Tongue (tissue), 3 donors: ENCODE measurements at places on chromosomes 12 and 14. TPM values are rescaled to one million over a fixed set of nuclear protein-coding genes. Genes with fewer than 3 reads are reported as not detected.

The RIMBP2 gene
- 0.62 TPM for total RNA-seq

DNA sequence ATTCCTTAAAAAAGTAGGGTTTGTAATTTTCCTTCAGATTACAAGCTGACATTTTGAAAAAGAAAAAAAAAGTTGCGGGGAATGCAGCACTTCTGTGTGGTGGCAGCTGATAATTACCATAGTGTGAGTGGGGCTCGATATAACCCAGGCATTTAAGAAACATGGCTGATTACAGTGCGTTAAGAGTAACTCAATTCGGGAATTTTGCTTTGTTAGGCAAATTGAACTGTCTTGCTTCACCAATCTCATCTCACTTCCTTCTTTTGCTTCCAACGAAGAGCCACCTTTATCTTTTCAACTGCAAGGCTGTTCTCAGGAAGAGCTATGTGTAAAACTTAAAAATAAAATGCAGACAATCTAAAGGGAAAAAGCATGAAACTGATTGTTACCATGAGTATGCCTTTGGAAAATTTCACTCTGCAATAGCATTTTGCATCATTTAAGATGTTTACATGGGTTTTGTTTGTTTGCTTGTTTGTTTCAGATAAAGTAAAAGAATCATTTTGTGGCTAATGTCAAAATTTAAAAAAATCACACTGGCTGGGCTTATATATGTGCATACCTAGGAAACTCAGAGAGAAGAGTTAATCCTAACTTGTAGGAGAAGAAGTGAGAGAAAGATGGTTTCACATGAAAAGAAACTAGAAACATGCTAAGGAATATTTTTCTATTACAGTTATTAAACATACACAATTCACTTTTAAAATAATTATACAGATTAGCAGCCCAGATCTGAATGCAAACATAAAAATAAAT lies 295.9 kb upstream of the ATP2B1 start:
- no peak for DNase-seq

- no peak for DNase-seq
Observed at GRCh38 chr14:60171690-60172089, 6.5 kb upstream of the DHRS7 start.

DNA sequence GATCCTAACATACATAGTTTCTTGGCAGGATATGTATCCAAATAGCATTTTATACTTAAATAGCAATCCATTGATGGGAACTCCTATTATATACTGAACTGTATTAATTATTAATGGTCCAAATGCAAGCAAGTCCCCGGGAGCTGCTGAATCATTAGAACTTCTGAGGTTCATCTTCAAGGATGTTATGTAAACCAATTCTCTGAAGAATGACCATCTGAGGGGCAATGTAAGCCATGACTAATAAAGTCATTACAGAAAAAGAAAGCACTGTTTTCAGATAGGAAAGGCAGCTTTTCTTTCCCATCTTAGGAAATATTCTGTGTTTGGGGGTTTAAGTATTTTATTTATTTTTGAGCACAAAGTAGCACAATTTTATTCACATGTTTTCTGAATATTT lies 166.1 kb upstream of the SLC16A7 start:
- no peak for DNase-seq

DNA sequence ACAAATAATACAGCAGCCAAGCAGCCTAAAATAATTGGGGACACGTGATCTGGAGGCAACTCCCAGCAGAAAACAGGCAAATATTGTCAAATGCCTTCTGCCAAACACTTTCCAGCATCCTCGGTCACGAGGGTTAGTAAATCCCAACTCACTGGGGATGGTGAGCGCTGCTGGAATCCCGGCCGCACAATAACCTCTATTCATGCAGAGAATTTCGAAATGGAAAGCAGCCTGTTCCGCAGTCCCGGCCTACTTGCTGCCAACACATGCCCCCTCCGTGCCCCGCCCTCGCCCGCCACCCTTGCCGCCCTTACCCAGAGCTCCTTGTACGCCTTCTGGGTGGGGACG lies 62.2 kb downstream of the RFX4 start:
- DNase-seq, result peak; percentile 80

- DNase-seq, result no peak
Observed at GRCh38 chr12:77058740-77059139, 6.6 kb downstream of the E2F7 start.

DNA sequence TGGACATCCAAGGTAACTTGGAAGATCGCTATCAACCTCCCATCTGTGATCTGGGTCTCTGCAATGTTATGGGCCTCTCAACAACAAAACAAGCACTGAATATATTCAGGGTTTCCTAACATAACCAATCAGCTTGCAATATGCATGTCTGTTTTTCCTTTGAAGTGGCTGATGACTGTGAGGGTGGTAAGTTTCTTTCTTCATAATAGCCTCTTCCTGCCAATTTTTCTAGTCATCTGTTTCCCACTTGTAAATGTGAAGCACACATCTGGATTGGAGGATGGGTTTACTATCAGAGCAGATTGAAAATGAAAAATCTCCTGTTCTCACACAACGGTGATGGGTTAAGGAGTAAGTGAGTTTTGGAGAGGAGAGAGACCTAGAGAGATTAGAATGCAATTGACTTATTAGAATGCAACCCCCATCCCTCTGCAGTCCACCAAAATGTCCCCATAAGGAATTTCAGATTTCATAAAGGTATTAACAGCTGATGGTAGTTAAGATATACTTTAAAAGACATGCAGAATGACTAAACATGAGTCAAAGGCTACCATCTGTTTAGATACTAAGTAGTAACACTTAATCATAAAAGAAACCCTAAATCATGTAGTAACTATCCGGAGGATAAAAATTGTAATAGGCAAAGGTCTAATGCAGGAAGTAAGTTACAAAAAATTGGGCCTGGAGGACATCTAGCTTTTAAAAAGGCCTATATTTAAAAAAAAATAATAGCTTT lies 58.4 kb upstream of the SAV1 start:
- DNase-seq, result peak; percentile 47

The AJUBA gene
- 47.2 TPM for total RNA-seq

The TDRD9 gene
- total RNA-seq, result 1.0 TPM

- DNase-seq, result no peak
Observed at GRCh38 chr14:70934502-70935134, 27.4 kb downstream of the PCNX1 start.

DNA sequence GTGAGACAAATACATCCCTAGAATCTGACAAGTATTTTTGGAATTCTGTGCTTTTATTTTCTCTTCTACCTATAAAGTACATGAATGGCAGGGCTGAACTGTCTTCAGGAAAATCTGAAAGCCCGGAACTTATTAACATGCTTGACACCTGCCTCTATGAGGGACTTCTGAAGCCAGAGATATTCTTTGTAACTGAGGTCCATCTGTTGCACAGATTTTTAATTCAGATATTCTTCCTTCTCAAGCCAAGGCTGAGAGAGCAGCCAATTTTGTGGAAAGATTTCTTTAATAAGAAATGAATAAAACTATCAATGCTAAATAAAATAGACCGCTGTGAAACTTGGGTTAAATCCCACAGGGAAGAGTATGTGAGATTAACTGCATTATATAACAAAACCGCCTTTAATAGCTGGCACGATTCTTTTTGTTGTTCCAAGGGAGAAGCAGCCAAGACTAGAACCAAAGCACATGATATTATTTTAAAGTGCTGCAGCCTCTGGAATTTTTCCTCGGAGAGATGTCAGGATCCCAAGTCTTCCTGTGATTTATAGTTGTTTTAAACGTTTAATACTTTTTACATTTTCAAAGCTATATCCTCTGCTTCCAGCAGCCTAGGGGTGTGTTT lies 148.9 kb downstream of the CRADD start:
- DNase-seq, result peak; percentile 71

DNA sequence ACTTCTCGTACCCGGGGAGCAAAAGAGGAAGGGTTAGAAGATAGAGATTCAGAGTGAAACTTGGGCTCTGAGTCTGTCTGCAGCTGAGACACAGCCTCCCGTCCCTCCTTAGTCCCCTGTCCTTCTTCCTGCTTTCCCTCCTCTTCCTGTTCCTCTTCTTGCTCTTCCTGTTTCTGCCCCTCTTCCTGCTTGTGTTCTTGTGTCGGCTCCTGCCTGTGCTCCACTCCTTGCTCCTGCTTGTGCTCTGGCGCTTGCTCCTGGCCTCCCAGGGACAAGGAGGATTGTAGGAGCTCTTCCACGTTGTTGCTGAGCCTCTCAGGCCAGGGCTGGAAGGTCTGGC lies 3.0 kb downstream of the ACRBP start:
- DNase-seq, result no peak

DNA sequence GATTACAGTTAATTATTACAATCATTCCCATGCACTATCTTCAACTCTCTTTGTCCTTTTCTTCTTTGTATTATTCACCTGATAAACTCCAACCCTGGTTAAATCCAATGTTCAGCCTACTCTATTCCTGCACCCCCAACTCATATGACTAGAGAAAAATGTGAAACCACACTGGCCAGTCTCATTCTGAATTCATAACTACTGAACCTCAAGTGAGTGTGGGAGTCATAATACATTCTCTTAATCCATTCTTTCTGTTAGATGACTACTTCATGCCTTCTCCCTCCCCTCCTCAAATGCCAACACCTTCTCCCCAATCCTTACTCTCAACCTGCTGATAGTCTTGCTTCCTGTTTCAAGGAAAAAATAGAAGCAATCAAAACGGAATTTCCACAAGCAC lies 22.3 kb upstream of the ITPR2 start:
- DNase-seq, result no peak

- no peak for DNase-seq
Observed at GRCh38 chr14:87312169-87312893, 680.7 kb downstream of the GALC start.

The CYP46A1 gene
- total RNA-seq, result 3.1 TPM

DNA sequence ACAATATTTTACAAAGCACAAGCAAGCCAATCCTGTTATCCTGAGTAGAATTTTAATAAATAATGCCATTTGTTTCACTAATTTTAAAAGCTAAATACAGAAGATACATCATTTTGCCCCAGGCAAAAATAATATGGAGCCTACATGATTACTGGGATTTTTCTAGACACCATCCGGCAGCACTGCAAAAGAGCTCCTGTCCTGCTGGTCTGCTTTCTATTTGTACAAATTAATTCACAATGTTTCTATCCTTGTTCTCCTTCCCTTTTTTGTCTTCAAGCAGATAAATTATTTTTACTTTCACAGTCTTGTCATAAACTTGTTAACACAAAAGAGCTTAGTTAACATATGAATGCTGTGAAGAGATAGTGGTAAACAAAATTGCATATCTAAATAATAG lies 4.6 kb downstream of the SIX1 start:
- DNase-seq, result peak; percentile 32

DNA sequence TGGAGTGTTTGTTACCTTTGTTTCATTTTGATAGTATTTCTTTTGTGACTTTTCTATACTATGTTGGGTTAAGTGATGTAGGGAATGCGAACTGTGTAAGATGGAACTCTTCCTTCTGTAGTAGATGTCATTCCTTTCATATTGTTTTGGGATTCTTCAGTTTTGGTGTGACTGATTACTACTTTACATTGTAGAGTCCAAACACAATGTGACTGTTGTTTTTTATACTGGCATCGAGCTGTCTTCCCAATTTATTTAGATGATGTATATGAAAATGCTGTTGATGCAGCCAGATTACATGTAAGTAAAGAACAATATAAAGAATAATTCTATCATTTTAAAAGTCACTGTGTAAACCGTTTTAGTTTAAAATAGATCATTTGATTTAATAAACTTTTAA lies 34.7 kb downstream of the WASHC4 start:
- no peak for DNase-seq

The MORN3 gene
- total RNA-seq, result 0.41 TPM

DNA sequence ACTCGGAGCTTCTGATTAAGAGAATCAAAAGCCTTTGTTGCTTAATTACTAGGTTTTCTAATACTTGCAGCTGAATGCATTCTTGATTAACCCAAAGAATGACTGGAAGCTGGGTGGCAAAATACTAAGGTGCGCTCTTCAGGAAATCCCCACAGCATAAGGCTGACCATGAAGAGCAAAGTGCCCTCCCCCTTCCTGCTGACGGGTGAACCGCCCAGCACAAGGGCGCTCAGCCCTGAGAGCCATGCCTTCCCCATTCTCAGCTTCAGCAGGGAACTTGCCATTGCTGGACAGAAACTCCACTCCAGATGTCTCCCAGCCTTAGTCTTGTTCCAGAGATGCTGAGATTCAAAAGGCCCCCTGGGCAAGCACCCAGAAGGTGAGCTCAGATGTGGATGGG lies 27.2 kb upstream of the FBRSL1 start:
- DNase-seq, result no peak
